Activated CD4-positive, alpha-beta T cell treated with anti-CD3 and anti-CD28 coated beads, Interleukin-2, Interleukin-6, amounts not matched to agents 100 ng/mL and 50 ng/mL, durations not matched to agents 16 hours and 8 hours (primary cell): ENCODE measurements at places on chromosomes 4 and X.

DNA sequence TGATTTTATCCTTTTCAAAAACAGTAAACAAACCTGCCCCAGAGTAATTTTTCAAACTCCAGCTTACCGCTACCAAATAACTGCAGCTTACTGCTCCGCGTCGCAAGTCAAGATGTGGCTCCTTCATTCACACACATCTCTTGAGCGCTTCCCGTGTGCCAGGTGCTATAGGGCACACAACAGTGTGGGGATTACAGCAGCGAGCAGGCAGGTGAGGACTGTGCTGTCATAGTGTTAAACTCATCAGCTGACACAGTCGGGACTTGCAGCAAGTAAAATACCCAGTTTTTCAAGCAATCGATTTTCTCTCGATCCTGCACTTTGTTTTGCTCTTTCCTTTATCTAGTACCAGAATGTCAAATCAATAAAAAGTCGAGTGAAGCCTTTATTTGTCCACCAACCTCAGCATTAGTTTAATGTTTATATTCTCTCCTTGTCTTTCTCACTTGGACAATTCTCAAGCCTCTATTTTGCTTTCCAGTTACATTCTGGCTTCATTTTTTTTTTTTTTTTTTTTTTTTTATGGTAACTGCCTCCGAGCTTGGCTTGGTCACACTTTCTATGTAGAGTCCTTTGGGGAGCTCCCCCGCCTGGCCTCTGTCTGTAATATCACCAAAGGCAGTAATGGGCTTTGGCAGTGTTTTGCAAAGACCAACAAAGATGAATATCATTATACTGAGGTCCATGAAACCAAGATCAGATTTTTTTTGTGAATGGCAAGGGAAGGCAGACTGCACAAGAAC lies 8.3 kb upstream of the ASB5 start:
- peak; percentile 16 for DNase-seq

GRCh38 chrX:2566055-2566454 lies 65.3 kb upstream of the DHRSX start:
- no peak for DNase-seq

- DNase-seq: no peak
Measured at GRCh38 chrX:34528081-34528480, 129.0 kb downstream of the TMEM47 start.

DNA sequence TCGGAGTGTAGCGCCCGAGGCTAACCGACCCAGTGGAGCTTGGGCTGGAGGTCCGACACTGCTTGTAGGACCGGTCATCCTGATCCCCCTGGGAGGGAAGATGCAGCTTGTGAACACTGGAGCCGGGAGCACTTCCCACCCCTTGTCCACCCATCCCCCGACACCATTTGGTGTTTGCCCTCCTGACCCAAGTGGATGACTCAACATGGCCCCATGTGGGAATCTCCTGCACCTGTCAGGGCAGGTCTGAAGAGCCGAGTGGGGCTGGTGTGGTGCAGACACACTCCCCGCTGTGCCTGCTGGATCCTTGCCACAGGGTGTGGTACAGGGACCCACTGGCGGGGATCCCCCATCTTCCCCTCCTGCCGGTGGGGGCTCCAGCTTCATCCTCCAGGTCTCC lies 90.0 kb upstream of the AFAP1 start:
- no peak for DNase-seq

DNA sequence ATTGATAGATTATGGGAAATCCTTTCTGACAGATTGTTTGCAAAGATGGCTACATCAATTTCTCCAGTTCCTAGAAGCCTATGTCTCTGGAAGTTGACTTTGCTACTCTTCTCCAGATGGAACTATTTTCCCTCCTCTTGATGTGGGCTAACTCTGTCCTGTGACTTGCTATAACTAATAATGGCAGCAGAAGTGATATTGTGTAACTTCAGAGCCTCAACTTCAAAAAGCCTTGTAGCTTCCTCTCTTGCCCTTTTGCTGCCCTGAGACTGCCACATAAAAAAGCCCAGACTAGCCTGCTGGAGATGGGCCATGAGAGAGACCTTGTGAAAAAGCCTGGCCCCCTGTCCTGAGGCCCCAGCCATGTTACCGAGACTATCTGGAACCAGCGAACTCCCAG lies 210.7 kb upstream of the SLC7A11 start:
- no peak for DNase-seq

DNA sequence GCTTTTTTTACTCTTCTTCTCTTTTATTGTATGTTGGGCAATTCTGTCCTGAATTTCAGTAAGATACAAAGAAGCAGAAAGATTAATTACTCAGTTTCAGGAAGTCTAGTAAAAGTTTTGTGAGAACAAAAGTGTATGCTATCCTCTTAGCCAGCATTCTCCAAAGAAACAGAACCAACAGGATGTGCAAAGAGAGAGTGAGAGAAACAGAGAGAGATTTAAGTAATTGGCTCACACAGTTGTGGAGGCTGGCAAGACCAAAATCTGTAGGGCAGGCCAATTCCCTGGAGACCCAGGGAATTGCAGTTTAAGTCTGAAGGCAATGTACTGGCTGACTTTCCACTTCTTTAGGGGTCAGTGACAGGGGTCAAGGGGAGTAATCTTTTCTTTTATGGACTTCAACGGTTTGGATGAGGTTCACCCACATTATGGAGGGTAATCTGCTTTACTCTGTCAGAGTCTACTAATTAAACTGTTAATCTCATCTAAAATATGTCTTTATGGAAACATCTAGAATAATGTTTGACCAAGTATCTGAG lies 59.2 kb upstream of the SLC39A8 start:
- DNase-seq: no peak

DNA sequence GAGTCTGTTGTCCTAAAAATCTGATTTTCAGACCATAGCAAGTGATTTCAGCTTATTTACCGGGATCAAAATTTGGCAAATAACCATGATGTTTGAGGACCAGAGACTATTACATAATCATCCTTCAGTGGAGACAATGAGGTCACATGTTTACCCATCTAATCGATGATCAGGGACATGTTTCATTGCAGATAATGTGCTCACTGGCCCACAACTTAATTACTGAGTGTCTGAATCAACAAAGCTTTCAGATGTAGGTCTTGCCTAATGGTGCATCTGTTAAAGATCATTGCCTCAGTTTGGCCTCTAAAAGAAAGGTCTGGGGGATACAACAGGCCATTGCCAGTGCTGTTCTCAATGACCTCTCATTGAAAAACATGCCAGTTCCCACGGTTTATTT lies 42.8 kb upstream of the KLHL34 start:
- no peak for DNase-seq

DNA sequence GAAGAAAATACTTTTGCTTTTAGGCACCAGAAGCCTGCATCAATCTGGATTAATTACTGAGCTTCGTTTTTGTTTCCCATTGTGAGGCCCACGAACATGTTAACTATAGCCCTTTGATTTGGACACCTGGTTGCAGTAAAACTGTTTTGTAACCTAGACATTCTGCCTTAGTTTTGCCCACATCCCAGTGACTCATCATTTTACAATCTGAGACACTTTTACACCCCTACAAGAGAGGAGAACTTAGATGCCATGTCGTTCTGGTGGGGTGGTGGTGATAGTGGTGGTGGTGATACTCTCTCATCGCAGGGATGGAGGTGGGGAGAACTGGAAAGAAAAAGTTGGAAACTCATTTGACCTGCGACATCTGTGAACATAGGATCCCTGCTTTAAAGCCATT lies 1257.2 kb downstream of the ADGRL3 start:
- no peak for DNase-seq

DNA sequence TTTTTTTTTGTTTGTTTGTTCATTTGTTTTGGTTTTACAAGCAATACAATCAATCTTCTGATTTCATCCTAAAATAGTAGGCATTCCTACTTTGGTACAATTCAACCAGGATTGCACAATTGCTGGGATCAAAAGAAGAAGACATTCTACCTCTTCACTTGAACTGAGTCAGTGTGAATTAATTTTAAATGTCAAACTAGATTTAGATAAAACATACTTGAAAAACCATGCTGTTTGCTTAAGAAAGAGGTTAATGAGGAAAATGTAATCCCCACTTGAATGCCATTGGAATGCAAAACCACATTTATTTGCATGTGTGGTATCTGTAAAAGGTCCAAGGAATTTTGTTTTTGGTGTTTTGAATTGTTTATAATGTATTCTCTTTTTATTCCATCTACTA lies 40.5 kb downstream of the HAND2 start:
- DNase-seq: no peak

DNA sequence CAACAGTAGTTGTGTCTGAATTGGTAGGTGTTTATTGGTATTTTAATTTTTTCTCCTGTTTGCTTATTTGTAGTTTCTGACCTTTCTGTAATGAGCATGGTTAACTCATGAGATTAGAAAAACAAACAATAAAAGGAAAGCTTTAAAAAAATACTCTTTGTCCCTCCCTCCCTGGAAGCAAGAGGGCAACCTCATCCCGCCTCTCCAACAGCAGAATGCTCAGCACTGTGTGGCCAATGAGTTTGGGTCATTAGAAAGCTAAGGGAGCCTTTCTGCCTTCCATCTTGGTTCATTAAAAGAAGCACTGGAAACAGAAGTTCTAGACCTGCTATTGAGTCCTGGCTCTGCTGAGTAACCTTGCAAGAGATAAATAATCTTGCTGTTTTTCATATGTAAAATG lies 33.9 kb downstream of the TRPC5 start:
- no peak for DNase-seq

GRCh38 chr4:98248934-98249333 lies 12.2 kb upstream of the RAP1GDS1 start:
- peak; percentile 9 for DNase-seq

DNA sequence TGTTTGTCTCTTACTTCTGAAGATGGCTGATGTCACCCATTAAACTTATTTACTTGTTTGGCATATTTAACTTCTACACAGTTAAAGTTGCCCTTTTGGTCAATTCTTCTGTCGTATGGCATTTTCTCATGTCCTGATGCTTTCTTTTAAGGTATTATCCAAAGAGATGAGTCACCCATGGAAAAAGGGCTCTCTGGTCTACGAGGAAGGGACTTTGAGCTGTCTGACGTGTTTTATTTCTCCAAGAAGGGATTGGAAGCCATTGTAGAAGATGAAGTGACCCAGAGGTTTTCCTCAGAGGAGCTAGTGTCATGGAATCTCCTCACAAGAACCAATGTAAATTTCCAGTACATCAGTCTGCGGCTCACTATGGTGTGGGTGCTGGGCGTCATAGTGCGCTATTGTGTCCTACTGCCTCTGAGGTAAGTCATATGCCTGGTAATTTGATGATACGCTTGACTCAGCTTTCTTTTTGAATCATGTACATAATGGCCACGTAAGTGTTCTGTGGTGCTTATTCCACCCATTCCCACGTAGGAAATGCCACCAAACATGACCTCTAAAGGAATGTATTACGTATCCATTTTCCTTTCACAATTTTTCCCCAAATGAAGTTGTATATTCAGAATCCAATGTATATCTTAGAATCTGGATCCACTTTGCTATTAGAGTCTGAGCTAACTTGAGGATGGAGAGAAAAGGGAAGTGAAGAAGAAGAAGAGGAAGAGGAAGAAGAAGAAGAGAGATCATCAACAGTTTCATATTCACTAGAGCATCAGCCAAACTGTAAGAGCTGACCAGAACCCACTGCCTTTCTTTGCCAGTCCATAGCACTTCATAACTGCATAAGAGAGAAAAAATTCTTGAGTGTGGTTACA lies 45.7 kb downstream of the GPAT3 start:
- DNase-seq: no peak

- peak; percentile 20 for DNase-seq
Measured at GRCh38 chr4:176187624-176188023, 7.8 kb downstream of the SPATA4 start.

DNA sequence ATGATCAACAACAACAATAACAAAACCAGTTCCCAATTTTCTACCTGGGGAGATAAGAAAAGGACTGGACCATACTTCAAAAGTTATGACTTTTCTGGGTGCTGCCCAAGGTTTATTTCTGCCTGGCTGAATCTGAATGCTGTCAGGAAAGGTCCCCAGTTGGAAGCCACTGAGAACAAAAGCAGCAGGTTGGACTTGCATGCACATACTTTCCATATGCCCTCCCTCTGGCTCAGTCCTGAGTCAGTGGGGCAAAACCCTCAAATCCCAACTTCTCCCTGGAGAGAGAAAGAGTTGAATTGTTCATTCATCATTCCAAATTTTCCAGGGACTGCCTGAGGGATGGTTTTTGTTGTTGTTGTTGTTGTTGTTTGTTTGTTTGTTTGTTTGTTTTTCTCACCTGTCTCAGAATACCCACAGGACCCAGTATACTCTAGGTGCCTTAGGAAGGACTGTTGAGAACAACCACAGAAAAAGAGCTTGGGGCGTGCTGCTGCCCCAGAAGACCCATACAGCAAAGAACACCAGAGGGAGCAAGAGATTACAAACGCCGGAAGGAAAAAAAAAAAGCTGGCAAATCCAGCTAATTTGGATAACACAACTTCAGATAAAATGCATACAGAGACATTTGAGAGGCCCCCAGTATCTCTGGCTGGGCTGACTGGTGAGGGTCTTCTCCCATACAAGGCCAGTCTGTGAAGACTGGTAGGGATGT lies 138.9 kb upstream of the INPP4B start:
- no peak for DNase-seq

GRCh38 chrX:35115205-35115604 lies 172.6 kb downstream of the FAM47B start:
- DNase-seq: no peak

- no peak for DNase-seq
Measured at GRCh38 chr4:11623726-11624037, 195.0 kb upstream of the HS3ST1 start.

DNA sequence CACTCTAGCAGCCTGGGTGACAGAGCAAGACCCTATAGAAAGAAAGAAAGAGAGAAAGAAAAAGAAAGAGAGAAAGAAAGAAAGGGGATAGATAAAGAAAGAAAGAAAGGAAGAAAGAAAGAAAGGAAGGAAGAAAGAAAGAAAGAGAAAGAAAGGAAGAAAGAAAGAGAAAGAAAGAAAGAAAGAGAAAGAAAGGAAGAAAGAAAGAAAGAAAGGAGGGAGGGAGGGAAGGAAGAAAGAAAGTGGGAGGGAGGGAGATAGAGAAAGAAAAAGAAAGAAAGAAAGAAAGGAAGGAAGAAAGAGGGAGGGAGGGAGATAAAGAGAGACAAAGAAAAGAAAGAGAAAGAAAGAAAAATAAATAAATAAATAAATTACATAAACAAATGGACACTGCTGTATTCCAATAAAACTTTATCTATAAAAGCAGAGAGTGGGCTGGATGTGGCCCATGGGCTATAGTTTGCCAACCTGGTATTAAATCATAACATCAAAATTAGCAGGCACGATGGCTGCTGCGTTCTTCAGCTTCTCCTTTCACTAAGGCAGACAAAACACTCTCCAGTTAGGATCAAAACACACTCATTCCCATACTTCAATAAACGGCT lies 165.0 kb downstream of the ZNF674 start:
- DNase-seq: no peak

DNA sequence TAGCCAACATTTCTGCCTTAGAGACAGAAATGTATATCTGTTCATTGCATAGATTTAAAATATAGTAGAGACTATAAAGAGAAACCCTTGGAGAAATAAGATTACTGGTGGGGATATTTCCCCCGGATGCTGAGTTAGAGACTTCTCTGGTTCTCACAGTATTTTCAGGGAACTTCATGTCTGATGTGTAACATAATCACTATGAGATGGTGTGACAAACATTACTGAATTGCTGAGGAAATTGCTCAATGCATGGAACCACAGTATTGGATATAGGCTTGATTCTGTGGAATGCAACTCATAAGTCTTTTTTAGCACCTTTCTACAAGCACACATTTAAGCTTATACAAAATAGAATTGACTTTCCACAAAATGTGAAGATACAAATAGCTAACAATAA lies 152.7 kb downstream of the SOWAHB start:
- no peak for DNase-seq
